ENCODE measurements at places on chromosomes 2 and 18.

GRCh38 chr2:68423966-68424650, 43.0 kb downstream of the FBXO48 start:
- DNase-seq = no peak

DNA sequence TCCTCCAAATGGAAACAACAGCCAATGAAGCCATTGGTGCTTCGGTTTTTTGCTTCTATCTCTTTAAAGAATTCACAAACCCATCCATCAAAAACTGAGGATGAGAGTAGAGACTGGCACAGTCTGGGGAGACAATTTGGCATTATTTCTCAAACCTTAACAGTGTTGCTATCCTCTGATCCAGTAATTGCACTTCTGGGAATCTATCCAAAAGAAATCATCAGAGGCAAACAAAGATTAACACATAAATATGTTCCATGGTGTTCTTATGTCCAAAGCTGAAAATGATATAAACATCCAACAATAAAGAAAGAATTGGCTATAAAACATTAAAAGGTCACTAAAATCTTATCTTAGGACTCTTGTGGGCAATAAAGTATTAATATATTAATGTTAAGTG, 35.1 kb downstream of the REEP1 start:
- no peak for DNase-seq

GRCh38 chr18:13232971-13233786, 14.6 kb downstream of the LDLRAD4 start:
- peak; percentile 28 for DNase-seq

DNA sequence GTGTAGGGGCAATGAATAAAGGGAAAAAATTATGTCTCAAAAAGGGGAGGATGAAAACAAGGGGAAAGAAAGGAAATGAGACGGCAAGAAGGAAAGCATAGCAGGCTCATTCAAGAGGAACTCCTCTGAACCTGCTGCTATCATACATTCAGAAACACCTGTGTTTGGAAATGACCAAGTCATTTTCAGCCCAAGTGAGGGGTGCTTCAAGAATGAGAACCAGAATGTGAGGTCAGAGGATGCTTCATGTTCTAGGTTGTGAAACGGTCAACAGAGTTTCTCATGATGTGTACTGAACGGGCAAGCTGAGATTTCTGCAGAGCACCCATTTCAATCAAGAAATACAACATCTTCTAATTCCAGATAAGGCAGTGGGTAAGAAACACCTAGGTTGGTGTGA, 1367.2 kb upstream of the CELF4 start:
- no peak for DNase-seq

DNA sequence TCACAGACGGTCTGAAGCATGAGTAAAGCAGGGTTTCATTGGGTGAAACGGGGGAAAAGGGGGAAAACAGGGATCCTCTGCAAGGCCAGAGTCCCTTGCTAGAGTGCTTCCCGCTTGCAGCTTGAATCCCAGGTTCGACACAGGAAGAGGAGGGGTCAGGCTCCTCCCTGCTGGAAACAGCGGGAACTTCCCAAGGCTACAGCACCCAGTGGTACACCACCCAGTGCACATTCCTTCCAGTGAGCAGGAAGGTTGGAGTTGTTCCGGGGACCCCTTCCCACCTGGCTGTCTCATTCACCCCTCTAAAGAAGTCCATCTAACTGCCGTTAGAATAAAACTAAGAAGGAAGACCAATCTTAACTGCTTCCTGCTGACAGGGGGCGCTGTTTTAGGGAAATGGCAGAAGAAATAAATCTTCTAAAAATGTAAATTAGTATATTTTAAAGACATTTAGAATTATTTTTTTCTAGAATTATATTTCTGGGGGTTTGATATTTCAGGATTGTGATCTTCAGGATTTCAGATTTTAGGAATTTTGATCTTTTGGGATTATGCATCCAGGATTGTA, 230.9 kb downstream of the RBM43 start:
- DNase-seq = no peak

DNA sequence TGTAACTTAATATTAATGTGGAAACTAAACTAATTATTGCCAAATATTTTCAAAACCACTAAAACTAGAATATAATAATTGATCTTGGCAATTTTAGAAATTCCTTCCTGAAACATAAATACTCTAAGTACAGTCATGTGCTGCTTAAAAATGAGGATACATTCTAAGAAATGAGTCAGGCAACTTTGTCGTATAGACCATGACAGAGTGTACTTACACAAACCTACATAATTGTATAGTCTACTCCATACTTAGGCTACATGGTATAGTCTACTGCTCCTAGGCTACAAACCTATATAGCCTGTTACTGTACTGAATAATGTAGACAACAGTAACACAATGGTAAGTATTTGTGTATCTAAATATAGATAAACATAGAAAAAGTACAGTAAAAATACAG, 27.6 kb downstream of the FEZ2 start:
- DNase-seq = no peak

- DNase-seq = no peak
Observed at GRCh38 chr2:118834901-118835745, 12.3 kb downstream of the EN1 start.

DNA sequence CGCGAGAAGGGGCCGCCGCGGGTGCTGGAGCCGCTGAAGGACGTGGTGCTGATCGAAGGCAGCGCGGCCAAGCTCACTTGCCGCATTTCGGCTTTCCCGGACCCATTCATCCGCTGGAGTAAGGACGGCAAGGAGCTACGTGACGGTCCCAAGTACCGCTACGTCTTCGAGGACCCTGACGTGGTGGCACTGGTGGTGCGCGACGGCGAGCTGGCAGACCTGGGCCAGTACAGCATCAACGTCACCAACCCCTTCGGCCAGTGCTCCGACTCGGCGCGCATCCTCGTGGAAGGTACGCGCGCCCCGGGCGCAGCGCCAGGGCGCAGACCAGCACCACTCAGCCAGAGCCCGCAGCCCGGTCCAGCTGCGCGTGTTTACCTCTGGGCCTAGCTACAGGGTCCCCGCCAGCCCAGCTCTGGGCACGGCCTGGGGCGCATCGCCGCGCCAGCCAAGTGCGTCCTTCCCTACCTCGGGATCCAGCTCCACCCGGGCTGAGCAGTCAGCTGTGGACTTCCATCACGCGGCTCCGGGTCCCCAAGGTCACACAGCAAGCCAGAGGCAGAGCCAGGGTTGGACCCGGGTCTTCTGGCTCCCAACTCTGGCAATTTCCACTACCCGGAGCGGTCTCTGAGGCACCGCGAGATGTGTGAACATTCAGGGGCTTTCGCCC, 1.7 kb upstream of the GMPPA start:
- DNase-seq = no peak

DNA sequence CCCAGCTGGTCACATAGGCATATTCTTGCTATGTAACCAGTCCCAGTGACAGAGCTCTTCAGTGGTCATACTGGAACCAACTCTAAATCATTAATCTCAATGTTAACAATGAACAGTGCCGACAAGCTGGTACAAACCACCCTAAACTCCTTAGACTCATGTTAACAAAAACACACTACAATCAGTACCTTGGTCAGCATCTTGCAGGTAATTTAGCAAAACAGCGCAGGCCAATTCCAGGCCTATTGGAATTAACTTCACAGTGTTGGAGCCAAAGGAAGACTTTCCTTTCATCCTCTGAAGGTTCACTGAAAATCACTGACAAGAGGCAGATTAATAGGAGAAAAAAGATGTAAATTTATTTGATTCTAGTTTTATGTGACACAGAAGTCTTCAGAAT, 396.4 kb downstream of the PIK3C3 start:
- DNase-seq = no peak

GRCh38 chr18:67864677-67865340, 348.3 kb upstream of the DSEL start:
- no peak for DNase-seq

All from activated CD8-positive, alpha-beta memory T cell treated with anti-CD3 and anti-CD28 coated beads for 24 hours (primary cell).